ENCODE measurements at places on chromosomes 2 and 18. TPM values are rescaled to one million over a fixed set of nuclear protein-coding genes. Genes with fewer than 3 reads are reported as not detected.

Gene SPRED2
- 32.9 TPM for total RNA-seq

Gene GPD2
- total RNA-seq, result 45.1 TPM

Gene SNTG2
- total RNA-seq, result not detected

Gene OR6B2
- total RNA-seq, result not detected

Gene GLB1L
- 5.0 TPM for total RNA-seq

Gene UGT1A4
- total RNA-seq, result 0.05 TPM

Gene SLC19A3
- total RNA-seq, result 3.1 TPM

Gene DSG3
- 0.02 TPM for total RNA-seq

Gene CHRND
- not detected for total RNA-seq

Gene MOCOS
- 2.7 TPM for total RNA-seq

Gene SPHKAP
- total RNA-seq, result not detected

Gene BOLL
- not detected for total RNA-seq

Gene SLC9A4
- not detected for total RNA-seq

Gene HJURP
- 89.5 TPM for total RNA-seq

Gene DPY30
- 115 TPM for total RNA-seq

Gene ABCG8
- not detected for total RNA-seq

Gene MC5R
- not detected for total RNA-seq

Gene ALPG
- total RNA-seq, result 0.22 TPM

Gene MAT2A
- 412 TPM for total RNA-seq

Gene ACMSD
- not detected for total RNA-seq

Gene HOXD9
- 1.7 TPM for total RNA-seq

Gene PRKAG3
- not detected for total RNA-seq

Gene PTPRN
- 1.2 TPM for total RNA-seq

Gene CD28
- total RNA-seq, result not detected

Gene LIPG
- 0.06 TPM for total RNA-seq

Gene SGPP2
- 0.33 TPM for total RNA-seq

Gene CRACDL
- total RNA-seq, result 0.32 TPM

Gene ANKRD30BL
- not detected for total RNA-seq

Gene COL5A2
- total RNA-seq, result 73.8 TPM

Gene FAM237A
- total RNA-seq, result not detected

Gene SCN9A
- total RNA-seq, result 2.5 TPM

Gene C1QL2
- 0.09 TPM for total RNA-seq

Gene SAG
- not detected for total RNA-seq

Gene SPOPL
- total RNA-seq, result 10.3 TPM

Gene NEU2
- not detected for total RNA-seq

Gene LRRFIP1
- 98.2 TPM for total RNA-seq

Gene GPR55
- not detected for total RNA-seq

Gene ASXL3
- total RNA-seq, result not detected

Gene SERPINB12
- total RNA-seq, result not detected

Gene FBXO41
- 6.0 TPM for total RNA-seq

Gene TBR1
- total RNA-seq, result 0.09 TPM

Gene MOGAT1
- total RNA-seq, result not detected

Gene CNGA3
- total RNA-seq, result 0.06 TPM

Gene NOSTRIN
- total RNA-seq, result 2.0 TPM

Gene OSGEPL1
- total RNA-seq, result 4.0 TPM

Gene STEAP3
- total RNA-seq, result 44.9 TPM

Gene SPEG
- 5.2 TPM for total RNA-seq

Gene RFX8
- not detected for total RNA-seq

Gene KLHL41
- 0.08 TPM for total RNA-seq
